ENCODE measurements at places on chromosomes 2 and 18. TPM values are rescaled to one million over a fixed set of nuclear protein-coding genes. Genes with fewer than 3 reads are reported as not detected.

PROC gene
- not detected for total RNA-seq

TXNL1 gene
- 54.2 TPM for total RNA-seq

ZSWIM2 gene
- not detected for total RNA-seq

C1QL2 gene
- total RNA-seq: not detected

NRP2 gene
- total RNA-seq: 316 TPM

SLC38A11 gene
- 1.2 TPM for total RNA-seq

MTA3 gene
- 59.6 TPM for total RNA-seq

TBR1 gene
- not detected for total RNA-seq

HOXD13 gene
- not detected for total RNA-seq

ZNF385B gene
- 5.3 TPM for total RNA-seq

COX5B gene
- total RNA-seq: 140 TPM

CFAP210 gene
- 0.40 TPM for total RNA-seq

CYP26B1 gene
- total RNA-seq: 12.7 TPM

CLIP4 gene
- 85.6 TPM for total RNA-seq

SH2D6 gene
- total RNA-seq: 0.40 TPM

NDUFAF7 gene
- total RNA-seq: 21.1 TPM

IL1R2 gene
- 5.7 TPM for total RNA-seq

SLC5A7 gene
- total RNA-seq: not detected

SERPINB13 gene
- not detected for total RNA-seq

HADHB gene
- total RNA-seq: 85.6 TPM

CFAP65 gene
- total RNA-seq: 0.18 TPM

RESP18 gene
- not detected for total RNA-seq

IL36G gene
- total RNA-seq: not detected

ZBTB7C gene
- 44.2 TPM for total RNA-seq

CROCC2 gene
- total RNA-seq: 0.18 TPM

RNF125 gene
- 8.5 TPM for total RNA-seq

C2orf68 gene
- 41.6 TPM for total RNA-seq

KCNK3 gene
- 0.53 TPM for total RNA-seq

RGPD3 gene
- 0.22 TPM for total RNA-seq

MYCN gene
- 7.0 TPM for total RNA-seq

ACKR3 gene
- total RNA-seq: 90.5 TPM

TTLL4 gene
- 50.3 TPM for total RNA-seq

ECEL1 gene
- total RNA-seq: 0.18 TPM

PARD3B gene
- 100 TPM for total RNA-seq

OBSL1 gene
- 85.2 TPM for total RNA-seq

PKP4 gene
- 117 TPM for total RNA-seq

SERPINB7 gene
- total RNA-seq: 0.53 TPM

ANKRD30B gene
- 17.2 TPM for total RNA-seq
